Kasumi-1 (cell line): ENCODE measurements at places on chromosomes 12 and 14.

DNA sequence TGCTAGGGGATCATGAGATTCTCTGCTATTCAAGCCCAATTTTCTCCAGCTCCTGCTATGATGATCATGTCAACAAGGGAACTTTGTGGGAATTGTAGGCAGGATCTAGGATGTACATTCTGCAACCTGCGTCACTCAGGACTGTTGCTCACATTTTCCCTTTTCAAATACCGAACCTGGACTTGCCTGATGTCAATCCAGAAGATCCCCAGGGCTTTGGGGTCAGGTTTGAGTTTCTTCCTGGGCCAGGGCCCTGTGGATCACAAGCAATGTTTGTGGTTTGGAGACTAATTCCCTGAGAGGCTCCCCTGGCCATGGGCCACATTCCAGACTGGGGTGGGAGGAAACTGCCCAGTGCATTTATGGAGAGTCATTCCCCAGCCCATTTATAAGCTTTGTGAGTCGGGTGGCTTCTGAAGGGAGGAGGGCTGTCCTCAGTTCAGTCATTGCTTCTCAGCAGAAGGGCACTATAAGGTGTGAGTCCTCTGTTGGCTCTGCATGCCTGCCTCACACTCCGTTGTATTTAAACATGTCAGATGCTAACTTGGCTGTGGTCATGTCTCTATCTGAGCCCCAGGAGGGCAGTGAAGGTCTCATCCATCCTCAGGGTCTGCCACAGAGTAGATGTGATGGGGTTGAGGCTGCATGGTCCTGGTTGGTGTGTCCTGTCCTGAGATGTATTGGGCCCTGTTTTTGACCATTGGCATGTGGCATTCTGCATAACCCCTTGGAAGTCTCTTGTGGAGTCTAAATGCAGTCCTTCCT lies 6.5 kb downstream of the KRT86 start:
- DNase-seq: no peak

GRCh38 chr14:98956661-98957060 lies 315.3 kb downstream of the BCL11B start:
- DNase-seq: no peak

- DNase-seq: no peak
Observed at GRCh38 chr14:25011095-25011494, 38.9 kb downstream of the STXBP6 start.

DNA sequence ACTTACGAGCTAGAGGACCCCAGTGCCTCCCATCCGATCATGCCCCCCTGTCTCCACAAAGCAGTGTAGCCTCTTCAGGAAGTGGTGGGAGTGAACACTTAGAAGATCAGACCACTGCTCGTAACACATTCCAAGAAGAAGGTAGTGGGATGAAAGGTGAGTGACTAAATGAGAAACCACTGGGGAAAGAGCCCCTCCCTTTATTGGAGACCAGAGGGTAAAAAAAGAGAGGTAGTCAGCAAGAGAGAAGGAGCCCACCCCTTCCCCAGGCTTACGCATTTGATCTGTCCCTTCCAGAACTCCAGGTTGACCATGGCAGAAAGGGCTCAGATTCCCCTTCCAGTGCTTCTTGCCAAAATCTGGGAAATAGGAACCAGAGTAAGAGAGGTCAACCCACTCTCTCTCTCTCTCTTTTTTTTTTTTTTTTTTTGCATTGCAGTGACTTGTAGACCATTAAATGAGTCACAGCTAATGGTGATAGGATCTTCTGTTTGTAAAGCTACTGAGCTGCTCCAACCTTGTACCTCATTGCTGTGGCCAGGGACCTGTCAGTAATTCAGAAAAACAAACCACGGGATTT lies 165.4 kb downstream of the GCH1 start:
- DNase-seq: no peak

DNA sequence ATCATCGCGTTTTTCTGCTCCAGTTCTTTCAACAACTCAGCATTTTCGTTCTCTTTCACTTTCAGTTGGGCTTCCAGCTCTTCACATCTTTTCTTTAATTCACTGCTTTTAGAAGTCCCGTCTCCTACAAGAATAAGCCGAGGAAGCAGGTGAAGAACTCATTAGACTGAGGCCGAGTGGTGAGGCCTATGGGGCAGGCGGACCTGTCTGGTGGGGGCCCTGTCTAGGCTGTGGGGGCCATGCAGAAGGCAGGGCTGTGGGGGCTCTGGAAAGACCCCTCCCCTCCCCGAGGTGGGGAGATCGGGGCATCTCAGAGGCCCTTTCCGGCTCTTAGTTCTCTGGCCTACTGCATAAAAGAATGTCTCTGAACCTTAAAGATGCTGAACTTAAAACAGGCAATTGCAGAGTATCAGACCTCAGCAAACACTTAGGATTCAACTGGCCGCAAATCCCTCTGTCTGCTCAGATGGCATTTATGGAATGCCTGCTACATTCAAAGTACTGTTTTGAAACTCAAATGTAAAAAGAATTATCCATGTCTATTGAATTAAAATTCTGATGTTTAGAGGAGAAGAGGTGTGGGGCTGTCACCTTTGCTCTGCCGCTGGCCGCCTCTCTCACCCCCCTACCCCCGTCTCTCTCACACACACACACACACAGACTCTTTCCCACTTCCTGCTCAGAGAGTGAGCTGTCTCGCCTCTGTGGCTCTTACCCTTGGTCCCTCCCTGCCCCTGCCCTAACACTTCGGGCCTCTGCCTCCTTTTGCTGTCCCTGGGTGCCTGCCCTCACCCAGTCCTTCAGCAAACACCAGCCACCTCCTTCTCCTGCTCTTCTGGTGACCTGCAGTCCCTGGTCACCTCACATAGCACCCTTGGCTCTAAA lies 34.7 kb downstream of the CCDC92 start:
- peak; percentile 16 for DNase-seq

DNA sequence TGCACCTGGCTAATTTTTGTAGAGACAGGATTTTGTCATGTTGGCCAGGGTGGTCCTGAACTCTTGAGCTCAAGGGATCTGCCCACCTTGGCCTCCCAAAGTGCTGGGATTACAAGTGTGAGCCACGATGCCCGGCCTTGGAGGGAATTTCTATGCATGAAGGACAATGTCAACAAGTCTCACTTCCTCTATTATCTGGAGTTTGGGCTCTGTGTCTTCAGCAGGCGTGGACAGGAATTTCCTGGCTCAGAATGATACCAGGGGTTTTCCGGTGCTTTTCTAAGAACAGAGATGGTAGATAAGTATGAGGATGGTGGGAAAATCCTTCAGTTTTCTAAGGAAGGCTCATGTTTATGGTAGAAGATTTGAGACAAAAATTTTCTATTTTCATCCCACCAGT lies 75.0 kb upstream of the CCDC60 start:
- DNase-seq: no peak

- no peak for DNase-seq
Observed at GRCh38 chr12:103244596-103244995, 251.2 kb downstream of the C12orf42 start.

DNA sequence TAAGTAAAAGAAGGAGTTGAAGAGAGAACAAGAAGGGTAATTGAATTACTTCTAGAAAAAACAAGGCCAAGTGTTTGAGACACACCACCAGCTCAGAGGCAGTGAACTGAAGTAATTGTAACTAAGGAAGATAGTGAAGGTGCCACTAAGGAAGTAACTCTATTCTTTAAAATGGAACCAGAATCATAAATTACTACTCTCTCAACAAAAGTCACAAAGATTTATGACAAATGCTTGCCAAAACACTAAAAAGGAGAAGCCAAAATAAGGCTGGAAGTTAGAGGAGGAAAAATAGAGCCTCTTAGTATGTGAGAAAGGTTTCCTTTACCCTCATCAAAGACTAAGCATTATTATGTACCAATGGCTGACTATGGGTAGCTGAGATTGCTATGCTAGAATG lies 208.5 kb downstream of the MDGA2 start:
- no peak for DNase-seq

DNA sequence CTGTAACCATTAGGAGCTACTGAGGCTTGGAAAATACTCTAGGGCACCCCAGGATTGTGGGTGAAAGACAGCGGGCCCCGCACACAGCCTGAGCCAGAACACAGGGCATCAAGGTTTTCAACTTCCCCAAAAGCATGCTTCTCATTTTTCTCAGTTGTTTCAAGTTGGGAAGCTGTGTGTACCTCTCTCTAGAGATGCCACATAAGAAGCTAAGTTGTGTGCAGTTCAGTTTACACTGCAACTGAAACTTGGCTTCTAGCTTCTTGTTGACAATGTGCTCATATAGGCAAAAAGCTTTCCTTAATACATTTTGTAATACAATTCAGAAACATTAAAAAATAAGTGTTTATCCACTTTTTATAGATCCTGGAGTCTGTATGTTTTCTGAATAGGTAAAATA lies 88.1 kb upstream of the PTPRR start:
- peak; percentile 65 for DNase-seq

- DNase-seq: no peak
Observed at GRCh38 chr14:21038441-21039422, 3.4 kb upstream of the RNASE7 start.

- no peak for DNase-seq
Observed at GRCh38 chr12:65946821-65947220, 122.5 kb downstream of the HMGA2 start.

DNA sequence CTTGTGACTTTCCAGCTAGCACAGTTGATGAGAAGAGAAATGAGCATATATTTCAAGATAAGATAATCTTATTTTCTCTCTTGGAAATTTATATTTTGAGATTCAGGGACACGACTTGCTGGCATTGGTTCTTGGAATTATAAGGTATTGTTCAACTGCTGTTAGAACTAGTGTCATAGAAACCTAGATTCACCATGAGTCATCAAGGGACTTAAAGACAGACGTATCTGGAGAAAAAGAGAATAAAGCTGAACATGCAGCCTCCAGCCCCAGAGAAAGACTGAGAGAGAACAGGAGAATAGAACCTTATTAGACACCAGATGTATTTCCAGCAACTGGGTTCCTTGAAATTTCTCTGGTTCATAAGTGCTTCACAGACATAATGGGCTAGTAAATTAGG lies 194.4 kb upstream of the PPFIA2 start:
- no peak for DNase-seq

DNA sequence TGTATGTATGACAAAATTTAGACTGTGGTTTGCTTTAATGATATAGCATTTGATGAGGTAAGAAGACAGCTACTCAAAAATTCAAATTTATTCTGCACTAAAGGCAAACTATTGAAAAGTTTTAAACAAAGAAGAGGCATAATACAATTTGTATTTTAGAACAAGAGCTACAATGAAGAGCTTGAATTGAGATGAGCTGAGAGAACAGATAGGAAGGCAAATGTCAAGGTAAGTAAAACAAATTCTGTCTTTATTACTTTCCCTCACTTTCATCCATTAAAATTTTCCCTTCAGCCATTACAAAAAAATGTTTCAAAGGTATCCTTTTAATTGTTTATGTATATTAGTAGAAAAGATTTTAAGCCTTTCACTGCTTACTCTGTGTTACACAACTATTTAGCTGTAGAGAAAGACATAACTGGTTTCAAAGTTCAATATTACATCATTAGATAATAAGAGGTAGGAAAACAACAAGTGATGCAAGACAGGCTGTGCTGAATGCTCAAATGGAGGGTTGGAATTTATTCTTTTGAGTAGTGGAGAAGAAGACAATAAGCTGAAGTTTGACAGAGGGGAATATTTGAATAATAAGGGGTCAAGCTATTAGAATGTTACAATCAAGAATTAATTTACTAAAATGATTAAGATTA lies 1334.1 kb downstream of the FSCB start:
- DNase-seq: no peak

GRCh38 chr12:57451233-57451778 lies 3.8 kb upstream of the INHBE start:
- no peak for DNase-seq

DNA sequence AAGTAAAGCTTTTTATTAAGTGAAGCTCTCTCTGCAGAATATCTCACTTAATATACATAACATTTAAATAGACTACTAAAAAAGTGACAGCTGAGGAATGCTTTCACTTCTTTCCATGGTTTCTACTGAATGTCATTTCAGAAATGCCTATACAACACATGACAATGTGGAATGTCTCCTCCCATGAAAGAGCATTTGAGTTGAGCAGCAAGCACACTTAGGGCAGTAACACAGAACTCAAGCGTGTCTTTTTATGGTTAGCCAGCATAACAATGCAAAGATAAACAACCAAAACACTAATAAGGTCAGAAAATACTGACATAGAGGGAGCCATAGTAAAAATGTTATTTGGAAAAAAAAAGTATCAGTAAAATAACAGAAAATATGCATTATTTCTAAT lies 9.4 kb downstream of the PPP1R12A start:
- DNase-seq: no peak

DNA sequence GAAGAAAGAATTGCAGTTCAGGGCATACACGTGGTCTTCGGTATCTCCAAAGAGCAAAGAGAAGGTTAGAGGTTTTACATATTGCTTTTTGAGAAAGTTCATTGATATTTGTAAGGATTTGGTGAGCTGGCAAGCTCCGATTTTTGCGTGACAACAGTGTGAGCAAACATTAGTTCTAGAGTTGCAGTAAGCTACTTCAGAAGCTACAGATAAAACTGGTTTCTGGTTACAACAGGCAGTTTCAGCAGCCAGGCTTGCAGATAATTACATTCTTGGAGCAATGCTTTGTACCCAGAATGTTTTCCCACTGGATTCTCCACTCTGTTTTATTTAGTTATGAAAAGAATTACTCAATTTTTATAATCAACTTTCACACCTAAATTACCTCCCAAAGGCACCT lies 28.2 kb downstream of the KLRK1 start:
- DNase-seq: no peak

DNA sequence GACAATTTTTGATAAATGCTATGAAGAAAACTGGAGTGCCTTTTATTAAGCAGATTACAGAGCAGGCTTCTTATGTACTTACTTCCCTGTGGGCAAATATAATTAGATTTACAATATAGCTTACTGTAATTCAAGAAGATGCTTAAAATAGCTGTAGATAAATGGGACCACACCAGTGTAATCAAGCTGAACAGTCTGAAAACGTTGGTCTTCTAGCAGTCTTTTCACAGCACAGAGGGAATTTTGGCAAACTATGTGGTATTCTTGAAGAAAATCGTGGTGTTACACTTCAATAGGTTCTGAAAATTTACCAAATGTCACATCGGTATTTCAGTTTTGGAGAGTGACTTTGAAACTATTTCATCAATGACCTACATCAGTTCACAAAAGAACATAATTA lies 47.7 kb downstream of the SLC16A7 start:
- no peak for DNase-seq

GRCh38 chr12:129830796-129831195 lies 73.0 kb downstream of the TMEM132D start:
- DNase-seq: no peak

DNA sequence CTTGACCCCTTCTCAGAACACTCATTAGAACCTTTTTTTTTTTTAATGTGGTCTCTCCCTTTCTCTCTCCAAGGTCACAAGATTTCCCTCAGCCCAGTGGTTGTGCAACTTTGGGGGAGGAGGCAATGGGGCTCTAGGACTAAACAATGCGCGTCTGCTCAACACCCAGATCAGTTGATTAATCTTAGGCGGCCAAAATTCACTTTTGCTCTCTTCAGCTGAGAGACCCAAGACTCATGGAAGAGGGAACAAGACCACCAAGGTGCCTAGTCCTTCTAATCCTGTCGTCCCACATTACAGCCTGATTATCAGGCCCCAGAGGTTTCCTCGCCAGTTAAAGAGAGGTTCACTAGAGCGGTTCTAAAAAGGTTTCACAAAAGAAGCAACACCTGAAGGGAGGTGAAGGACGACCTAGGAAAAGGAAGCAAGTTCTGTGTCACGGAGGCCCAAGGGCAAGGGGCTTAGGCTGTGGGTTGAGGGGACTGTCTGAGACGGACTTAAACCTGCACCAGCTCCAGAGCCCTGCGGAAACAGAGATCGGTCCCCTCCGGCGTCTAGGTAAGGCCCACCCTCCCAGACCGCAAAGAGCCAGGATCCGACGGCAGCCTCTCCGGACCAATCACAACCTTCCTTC lies 824 bp upstream of the TARBP2 start:
- peak; percentile 53 for DNase-seq
